ENCODE measurements at places on chromosomes 1 and 21.
A peak's percentile ranks its signal among the peaks of the same experiment; 100 is the strongest.

DNA sequence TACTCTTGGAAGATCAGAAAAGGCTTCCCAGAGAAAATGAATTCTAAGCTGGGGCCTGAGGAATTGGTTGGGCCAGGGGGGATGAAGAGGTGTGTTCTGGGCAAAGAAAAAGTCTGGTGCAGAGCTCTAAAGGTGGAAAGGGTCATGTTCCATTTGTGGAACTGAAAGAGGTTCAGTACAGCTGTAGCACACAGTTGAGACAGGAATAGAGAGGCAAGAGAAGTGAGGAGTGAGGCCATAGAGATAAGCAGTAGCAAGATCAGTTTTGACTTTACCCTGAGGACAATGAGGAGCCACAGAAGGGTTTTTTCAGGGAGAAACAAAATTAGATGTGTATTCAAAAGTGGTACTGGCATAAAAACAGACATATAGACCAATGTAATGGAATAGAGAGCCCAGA lies 30.3 kb upstream of the MUTYH start:
- no peak overlapping the region for H3K4me3 ChIP-seq
- H3K4me1 ChIP-seq = no peaks in the 10 kb centered on the region
- H3K36me3 ChIP-seq = no peaks in the 10 kb centered on the region

DNA sequence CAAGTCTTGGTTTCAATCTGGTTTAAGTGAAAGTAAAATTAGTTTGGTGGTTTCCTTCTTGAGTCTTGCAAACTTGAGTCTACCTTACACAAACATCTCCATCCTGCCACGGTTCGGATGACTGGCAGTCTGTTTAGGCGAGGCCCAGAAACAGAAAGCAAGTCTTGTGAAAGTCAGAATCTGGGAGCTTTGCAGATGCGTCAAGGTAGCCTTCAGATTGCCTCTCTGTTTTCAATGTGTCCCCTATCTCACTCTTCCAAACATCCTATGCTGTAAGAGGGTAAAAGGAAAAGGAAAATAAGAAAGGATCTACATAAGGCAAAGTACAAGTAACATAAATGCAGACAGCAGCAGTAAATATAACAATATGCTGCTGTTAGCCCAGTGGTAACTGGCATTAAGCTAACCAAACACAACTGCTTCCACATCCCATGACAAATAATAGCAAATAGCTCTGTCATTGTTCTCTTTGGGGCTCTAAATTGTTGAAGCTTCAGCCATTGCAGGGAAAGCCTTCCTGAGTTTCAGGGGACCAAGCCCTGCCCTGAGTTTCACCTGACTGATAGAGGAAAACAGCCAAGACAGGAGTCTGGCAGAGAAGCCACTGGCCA lies 26.2 kb upstream of the C1orf105 start:
- peak; percentile 53 for DNase-seq
- peak overlapping the region; percentile 29 for H3K27ac ChIP-seq
- no peaks in the 10 kb centered on the region for H3K27me3 ChIP-seq
- peaks cover 7% of the 10 kb centered on the region for H3K4me1 ChIP-seq
- no peaks in the 10 kb centered on the region for H3K36me3 ChIP-seq
- H3K4me3 ChIP-seq = no peak overlapping the region

GRCh38 chr1:208615371-208615770 lies 371.2 kb upstream of the PLXNA2 start:
- no peaks in the 10 kb centered on the region for H3K27me3 ChIP-seq
- no peak overlapping the region for H3K4me3 ChIP-seq
- no peak overlapping the region for H3K27ac ChIP-seq
- no peaks in the 10 kb centered on the region for H3K36me3 ChIP-seq

- no peak for DNase-seq
- no peaks in the 10 kb centered on the region for H3K27me3 ChIP-seq
- H3K27ac ChIP-seq = no peak overlapping the region
- peaks cover 21% of the 10 kb centered on the region for H3K4me1 ChIP-seq
These were observed 15.8 kb downstream of the KCNQ4 start for GRCh38 chr1:40799351-40799867.

GRCh38 chr1:183885142-183885735 lies 80.3 kb downstream of the RGL1 start:
- H3K27me3 ChIP-seq = peaks cover 11% of the 10 kb centered on the region
- H3K4me3 ChIP-seq = no peak overlapping the region
- no peak for DNase-seq
- peaks cover 23% of the 10 kb centered on the region for H3K4me1 ChIP-seq
- no peak overlapping the region for H3K27ac ChIP-seq
- no peaks in the 10 kb centered on the region for H3K36me3 ChIP-seq

- no peaks in the 10 kb centered on the region for H3K4me1 ChIP-seq
- no peaks in the 10 kb centered on the region for H3K36me3 ChIP-seq
- H3K4me3 ChIP-seq = no peak overlapping the region
- no peak for DNase-seq
- H3K27me3 ChIP-seq = peaks cover 8% of the 10 kb centered on the region
- no peak overlapping the region for H3K27ac ChIP-seq
These were observed 32.6 kb upstream of the TTC34 start for GRCh38 chr1:2834146-2834475.

DNA sequence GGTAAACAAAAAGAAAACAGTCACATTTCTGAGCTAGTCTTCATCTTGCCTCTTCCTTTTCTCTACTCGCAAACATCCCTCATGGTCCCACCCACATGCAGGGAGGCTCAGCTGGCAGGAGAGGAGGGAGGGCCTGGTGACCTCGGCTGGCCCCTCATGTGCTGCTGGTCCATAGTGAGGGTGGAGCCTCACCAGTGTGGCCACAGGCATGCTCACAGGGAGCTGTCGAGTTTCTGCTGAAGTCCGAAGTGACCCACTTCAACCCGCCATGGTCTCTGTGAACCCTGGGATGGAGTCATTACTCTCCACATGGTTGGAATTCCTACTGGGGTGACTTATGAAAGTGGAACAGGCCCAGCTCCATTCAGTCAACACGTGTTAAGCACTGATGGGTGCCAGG lies 253.4 kb downstream of the RHOU start:
- H3K27ac ChIP-seq = no peak overlapping the region
- H3K36me3 ChIP-seq = no peaks in the 10 kb centered on the region
- no peak for DNase-seq
- H3K4me1 ChIP-seq = peaks cover 5% of the 10 kb centered on the region

DNA sequence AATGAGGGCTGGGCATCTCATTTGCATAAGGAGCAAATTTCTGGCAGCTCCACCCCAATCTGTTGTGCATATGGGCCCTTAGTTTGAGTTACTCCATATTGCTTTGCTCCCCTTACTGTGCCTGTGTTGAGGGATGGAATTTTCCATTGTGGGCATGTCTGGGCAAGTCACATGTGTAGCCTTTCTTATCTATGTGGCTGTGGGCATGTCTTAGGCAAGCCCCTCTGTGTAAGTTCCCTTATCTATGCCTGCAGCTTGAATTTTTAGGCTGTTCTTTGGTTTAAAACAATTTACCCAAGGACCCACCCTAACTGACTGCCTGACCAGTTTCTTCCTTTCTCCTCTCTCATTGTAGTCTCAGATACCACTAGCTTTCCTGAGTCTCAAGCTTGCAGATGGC lies 405.7 kb upstream of the NCAM2 start:
- no peak for DNase-seq
- H3K36me3 ChIP-seq = no peaks in the 10 kb centered on the region
- H3K4me1 ChIP-seq = no peaks in the 10 kb centered on the region

DNA sequence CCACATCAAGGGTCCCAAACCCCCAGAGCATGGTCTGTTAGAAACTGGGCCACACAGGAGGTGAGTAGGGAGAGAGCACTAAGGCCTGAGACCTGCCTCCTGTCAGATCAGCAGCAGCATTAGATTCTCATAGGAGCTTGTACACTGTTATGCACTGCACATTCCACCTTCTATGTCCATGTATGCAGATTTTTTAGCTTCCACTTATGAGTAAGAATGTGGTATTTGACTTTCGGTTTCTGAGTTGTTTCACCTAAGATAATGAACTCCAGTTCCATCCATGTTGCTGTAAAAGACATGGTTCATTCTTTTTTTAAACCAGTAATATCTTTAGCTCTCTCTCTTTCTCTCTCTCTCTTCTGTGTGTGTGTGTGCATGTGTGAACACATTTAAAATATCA lies 663 bp upstream of the GBP6 start:
- no peak overlapping the region for H3K4me3 ChIP-seq
- no peak for DNase-seq
- peaks cover 12% of the 10 kb centered on the region for H3K4me1 ChIP-seq

- no peaks in the 10 kb centered on the region for H3K4me1 ChIP-seq
- H3K27me3 ChIP-seq = peaks cover 6% of the 10 kb centered on the region
- H3K27ac ChIP-seq = no peak overlapping the region
- no peak overlapping the region for H3K4me3 ChIP-seq
- no peak for DNase-seq
These were observed 31.2 kb downstream of the KCNA10 start for GRCh38 chr1:110487726-110488125.

DNA sequence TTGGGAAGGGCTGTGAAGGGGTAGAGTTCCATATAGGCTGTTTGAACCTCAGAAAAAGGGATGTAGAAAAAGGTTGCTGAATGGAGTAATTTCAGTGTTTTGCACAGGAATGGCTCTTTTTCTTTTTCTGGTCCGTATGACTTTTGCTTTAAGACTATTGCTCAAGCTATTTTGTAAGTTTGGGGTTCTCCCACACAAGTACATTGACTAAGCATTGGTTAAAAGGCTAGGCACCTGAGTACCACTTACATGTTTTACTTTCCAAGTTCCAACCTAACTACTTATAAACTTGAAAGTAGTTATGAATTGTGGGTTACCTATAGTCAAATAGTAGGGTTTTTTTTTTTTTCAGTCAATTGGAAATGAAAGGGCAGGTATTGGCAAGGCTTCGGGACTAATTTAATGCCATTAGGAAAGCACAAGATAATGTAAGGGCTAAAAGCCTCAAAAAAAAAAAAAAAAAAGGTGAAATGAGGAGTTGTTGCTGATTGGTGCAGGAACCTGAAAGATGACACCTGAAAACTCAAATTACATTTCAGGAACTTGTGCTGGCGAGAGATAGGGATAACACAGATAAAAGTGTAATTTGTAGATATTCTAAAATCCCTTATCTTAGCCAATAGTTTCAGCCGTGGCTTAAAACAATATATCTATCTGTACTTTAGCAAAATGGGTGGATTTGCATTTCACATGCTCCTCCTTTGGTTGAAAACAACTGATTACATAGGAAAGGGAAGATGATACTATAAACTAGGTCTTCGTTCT lies 209.5 kb downstream of the RPS6KC1 start:
- H3K36me3 ChIP-seq = no peaks in the 10 kb centered on the region
- no peaks in the 10 kb centered on the region for H3K27me3 ChIP-seq
- no peak overlapping the region for H3K4me3 ChIP-seq

DNA sequence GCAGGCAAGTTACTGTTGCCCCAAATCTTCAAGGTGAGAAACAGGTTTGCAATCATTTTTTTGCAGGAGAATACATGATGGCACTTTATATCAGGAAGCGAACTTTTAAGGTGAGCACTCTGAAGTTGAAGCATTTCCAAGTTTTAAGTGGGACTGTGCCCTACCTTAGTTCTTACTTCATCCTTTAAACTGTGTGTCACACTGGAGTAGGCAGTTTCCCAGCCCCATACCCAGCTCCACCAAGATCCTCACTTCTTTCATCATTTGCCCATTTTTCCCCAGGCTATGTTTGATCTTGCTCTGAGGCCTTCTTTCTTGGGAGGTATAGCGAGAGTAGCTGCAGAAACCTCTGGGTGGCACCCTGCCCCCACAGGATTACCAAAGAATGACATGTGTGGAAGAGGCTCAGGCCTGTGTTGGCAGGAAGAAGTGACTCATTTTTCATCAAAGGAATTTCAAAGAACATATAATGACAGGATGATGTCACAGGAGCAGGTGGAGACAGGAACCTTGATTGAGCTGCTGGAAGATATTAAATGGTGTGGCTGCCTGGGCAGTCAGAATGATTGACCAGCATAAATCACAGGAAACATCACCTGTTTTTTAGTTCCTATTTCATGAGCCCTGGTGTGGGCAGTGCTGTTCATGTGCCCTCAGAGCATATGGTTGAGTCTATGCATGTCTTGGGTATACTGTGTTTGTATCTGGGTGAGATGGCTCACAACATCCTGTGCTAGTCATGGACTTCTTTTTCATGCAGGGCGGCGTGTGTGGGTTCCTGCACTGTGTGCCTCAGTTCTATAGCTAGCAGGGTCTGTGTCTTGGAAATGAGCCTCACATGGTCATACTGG lies 20.8 kb upstream of the MACF1 start:
- peak overlapping the region; percentile 81 for H3K27ac ChIP-seq
- peaks cover 28% of the 10 kb centered on the region for H3K4me1 ChIP-seq
- H3K36me3 ChIP-seq = no peaks in the 10 kb centered on the region
- peak; percentile 91 for DNase-seq

- peaks cover 3% of the 10 kb centered on the region for H3K36me3 ChIP-seq
- H3K27ac ChIP-seq = no peak overlapping the region
- no peak overlapping the region for H3K4me3 ChIP-seq
These were observed 13.2 kb downstream of the MX1 start for GRCh38 chr21:41439248-41439647.

- DNase-seq = no peak
- no peak overlapping the region for H3K4me3 ChIP-seq
- no peaks in the 10 kb centered on the region for H3K4me1 ChIP-seq
- H3K36me3 ChIP-seq = no peaks in the 10 kb centered on the region
These were observed 63.0 kb downstream of the RHBG start for GRCh38 chr1:156431769-156432668.

GRCh38 chr1:152577168-152577567 lies 3.1 kb downstream of the LCE3D start:
- peaks cover 9% of the 10 kb centered on the region for H3K27me3 ChIP-seq
- H3K4me3 ChIP-seq = no peak overlapping the region
- DNase-seq = no peak
- no peaks in the 10 kb centered on the region for H3K4me1 ChIP-seq
- no peaks in the 10 kb centered on the region for H3K36me3 ChIP-seq

GRCh38 chr1:21574466-21575151 lies 65.4 kb downstream of the ALPL start:
- H3K36me3 ChIP-seq = no peaks in the 10 kb centered on the region
- DNase-seq = no peak
- H3K27ac ChIP-seq = no peak overlapping the region
- peaks cover 2% of the 10 kb centered on the region for H3K27me3 ChIP-seq
- H3K4me3 ChIP-seq = no peak overlapping the region

GRCh38 chr21:38949070-38949380 lies 143.3 kb downstream of the ETS2 start:
- no peak overlapping the region for H3K27ac ChIP-seq
- H3K36me3 ChIP-seq = no peaks in the 10 kb centered on the region
- H3K4me3 ChIP-seq = no peak overlapping the region
- no peak for DNase-seq

GRCh38 chr1:106249365-106249764 lies 807.1 kb upstream of the PRMT6 start:
- DNase-seq = no peak
- H3K27ac ChIP-seq = no peak overlapping the region
- H3K4me3 ChIP-seq = no peak overlapping the region
- H3K36me3 ChIP-seq = no peaks in the 10 kb centered on the region
- no peaks in the 10 kb centered on the region for H3K4me1 ChIP-seq

GRCh38 chr1:104291156-104291555 lies 541.5 kb downstream of the AMY1C start:
- no peaks in the 10 kb centered on the region for H3K27me3 ChIP-seq
- no peak overlapping the region for H3K27ac ChIP-seq
- H3K4me1 ChIP-seq = no peaks in the 10 kb centered on the region
- no peak overlapping the region for H3K4me3 ChIP-seq
- DNase-seq = no peak

Measured in DND-41 (cell line).